ENCODE measurements at places on chromosomes 5 and 9. TPM values are rescaled to one million over a fixed set of nuclear protein-coding genes. Genes with fewer than 3 reads are reported as not detected.

DNA sequence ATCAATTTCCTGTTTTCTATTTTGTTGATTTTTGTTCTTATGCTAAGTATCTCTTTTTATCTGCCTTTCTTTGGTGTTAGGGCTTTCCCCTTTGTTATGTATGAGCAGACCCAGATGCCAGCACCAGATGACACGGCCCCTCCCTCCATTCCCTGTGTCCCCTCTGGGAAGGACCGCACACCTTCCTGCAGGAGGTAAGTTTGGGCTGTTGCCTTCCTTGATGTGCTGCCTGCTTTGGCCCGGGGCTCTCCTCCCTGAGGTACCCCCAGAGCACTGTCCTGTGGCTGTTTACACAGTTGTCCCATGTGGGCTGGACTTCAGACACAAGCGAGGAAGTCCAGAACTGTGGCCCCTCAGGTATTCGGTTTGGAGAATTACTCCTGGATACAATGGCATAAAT lies 343.8 kb upstream of the IRX1 start:
- DNase-seq = no peak

DNA sequence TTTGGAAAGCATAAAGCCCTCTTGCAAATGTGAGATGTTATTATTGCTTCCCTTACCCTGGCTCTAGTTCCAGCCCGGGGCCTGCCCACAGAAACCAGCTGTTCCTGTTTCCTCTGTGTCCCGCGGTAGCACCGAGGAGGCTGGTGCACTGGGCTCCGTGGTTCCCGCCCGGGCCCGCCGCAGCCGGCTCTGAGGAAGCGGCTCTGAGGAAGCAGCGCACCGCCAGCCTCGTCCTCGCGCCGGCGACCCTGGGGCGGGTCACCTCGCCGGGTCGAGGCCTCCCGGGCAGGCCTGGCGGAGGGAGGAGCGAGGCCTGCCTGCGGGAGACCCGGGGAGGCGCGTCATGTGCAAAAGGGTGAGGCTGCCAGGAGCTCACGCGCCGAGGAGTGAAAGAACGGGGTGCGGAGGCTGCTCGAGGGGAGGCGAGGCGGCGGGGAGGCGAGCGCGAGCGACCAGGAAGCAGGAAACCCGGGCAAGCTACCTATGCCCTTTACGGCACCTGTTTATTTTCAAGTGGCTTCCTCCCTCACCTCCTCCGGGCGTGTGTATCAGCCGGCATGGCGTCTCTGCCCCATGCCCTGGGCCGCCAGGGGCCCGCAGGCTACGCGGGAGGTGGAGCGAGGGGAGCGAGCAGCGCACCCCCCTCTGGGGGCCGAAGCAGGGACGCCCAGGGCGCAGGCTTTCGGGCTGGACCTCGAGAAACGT lies 61.3 kb upstream of the MEGF10 start:
- no peak for DNase-seq

DNA sequence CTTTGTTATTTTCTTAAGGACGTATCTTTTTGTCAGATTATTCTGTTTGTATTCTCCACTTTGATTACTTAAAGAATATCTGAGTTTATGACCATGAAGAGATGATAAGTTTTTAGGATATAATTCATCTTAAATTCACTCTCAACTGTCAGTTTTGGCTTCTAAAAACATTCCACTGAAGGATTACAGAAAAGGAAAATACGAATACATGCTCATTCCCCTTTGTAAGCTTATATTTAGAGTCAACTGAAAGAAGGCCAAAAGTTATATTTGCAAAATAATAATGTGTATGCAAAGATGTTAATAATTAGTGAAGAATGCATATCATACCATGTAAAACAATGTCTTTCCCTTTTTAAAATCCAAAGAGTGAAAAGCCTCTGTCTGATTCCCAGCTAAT lies 52.5 kb downstream of the ZNF474 start:
- no peak for DNase-seq

GRCh38 chr5:168184103-168184502 lies 107.3 kb upstream of the WWC1 start:
- DNase-seq = no peak

DNA sequence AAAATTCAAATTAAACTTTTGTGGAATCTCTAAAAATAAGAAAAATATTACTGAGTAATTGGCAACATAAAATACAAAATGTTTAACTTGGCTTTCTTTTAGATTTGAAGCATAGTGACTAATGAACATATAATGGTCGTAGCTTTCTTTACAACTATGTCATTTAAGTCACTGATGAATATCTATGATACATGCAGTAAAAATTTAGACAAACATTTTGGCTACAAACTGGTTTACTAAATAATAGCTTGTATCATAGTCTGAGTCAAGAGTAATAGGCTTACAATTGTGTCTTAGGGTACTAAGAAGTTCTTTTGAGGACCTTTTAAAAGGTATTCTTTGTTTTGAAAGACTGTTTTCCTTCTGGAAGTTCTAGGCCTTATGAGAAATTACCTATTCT lies 2.0 kb upstream of the APC start:
- no peak for DNase-seq

GRCh38 chr9:4812858-4813257 lies 20.1 kb downstream of the RCL1 start:
- DNase-seq = no peak

GRCh38 chr5:150506571-150507473 lies 1.1 kb upstream of the NDST1 start:
- DNase-seq = no peak

- no peak for DNase-seq
Measured at GRCh38 chr9:89277043-89277442, 34.0 kb upstream of the CKS2 start.

TAF1L gene
- total RNA-seq = not detected

DMRT3 gene
- 1.4 TPM for total RNA-seq

PCDHGB4 gene
- total RNA-seq = 1.7 TPM

GTF3C4 gene
- 13.3 TPM for total RNA-seq

SPATA31E1 gene
- not detected for total RNA-seq

ACTBL2 gene
- 2.2 TPM for total RNA-seq

LMBRD2 gene
- 2.7 TPM for total RNA-seq

TRMO gene
- 12.2 TPM for total RNA-seq

NUTM2G gene
- total RNA-seq = not detected

Measured in epithelial cell of proximal tubule (primary cell).